ENCODE measurements at places on chromosomes 4 and X.

DNA sequence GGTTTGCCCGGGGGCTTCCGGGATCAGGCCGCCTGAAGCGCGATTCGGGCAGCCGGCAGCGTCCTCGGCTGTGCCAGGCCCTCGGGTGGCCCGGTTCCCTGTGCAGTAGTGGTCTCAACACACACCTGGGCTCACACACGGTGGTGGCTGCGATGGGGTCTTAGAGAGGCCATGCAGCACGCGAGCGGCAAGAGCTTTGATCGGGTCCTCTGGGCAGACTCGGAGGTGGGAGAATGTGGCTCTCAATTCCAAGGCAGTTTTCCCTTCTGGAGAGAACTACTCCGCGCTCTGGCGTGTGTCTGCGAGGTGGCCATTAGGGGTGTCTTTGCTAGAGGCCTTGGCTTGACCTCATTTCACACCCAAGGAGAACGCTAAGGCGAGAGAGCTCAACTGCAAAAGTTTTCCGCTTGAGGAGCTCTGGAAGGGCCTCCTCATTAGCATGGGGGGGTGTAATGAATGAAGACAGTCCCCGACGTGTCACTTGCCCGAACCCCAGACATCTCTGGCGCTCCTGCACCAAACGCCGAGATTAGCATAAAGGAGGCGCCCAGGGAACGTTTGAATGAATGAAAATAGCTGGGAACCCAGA, 771 bp upstream of the RBPJ start:
- DNase-seq: peak; percentile 46

DNA sequence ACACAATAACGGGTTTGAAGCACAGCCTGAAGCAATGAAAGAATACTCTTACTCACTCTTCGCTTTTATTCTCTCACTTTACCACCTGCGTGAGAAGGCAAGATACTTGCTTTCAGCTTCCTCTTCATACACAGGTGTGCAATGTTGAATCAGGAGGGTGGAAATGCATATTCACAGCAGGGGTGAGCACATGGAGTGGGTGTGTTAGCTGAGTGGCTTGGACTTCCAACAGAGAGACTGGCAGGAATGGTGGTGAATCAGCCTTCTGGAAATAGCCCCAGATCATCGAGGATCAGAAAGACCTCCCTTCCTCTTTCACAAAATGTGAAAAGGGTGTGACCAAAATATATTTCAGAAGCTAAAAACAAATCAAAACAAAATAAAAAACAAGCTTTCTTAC, 521.2 kb downstream of the STIM2 start:
- DNase-seq: no peak

- no peak for DNase-seq
Measured at GRCh38 chrX:121496966-121497365, 449.6 kb downstream of the GLUD2 start.

DNA sequence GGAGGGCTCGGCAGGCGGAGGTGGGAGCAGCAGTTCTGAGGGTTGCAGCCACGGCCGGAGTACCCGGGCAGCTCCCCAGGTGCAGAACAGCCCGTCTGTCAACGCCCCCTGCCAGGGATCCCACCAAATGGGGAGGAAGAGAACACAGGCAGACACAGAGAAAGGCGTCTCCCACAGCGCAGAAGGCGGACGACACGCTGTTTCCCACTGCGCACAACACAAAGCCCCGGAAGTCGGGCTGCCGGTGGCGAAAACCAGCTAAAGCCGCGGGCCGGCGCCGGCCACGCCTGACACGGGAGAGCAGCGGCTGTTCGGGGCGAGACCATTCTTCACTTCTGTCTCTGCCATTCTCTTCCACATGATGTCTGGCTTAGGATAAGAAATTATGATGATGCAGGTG, 31.6 kb downstream of the CTBP1 start:
- no peak for DNase-seq

DNA sequence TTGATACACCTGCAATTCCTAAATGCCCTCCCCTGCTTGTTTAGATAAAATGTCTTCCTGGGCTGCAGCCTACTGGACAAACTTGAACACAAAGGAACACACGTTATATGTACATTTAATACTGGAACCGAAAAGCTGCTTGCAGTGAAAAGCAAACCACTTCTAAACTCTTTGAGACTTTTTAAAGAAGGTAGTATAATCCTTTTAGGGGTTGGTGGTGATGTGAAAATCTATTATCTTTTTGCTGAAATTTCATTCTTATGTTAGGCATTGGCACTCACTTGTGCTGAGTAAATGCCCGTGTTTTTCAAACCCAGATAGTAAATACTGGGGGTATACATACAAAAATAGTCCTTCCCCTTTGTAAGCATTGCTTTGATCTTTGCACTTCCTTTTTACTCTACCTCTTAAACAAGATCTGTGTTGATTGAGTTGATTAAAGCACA, 2.2 kb downstream of the NFKB1 start:
- no peak for DNase-seq

DNA sequence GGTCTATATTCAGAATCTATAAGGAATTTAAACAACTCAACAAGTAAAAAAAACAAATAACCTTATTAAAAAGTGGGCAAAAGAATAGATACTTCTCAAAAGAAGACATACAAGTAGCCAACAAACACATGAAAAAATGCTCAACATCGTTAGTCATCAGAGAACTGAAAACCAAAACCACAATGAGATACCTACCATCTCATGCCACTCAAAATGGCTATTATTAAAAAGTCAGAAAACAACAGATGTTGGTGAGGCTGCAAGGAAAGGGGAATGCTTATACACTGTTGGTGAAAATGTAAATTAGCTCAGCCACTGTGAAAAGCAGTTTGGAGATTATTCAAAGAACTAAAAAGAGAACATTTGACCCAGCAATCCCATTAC, 201.6 kb downstream of the QDPR start:
- DNase-seq: no peak

DNA sequence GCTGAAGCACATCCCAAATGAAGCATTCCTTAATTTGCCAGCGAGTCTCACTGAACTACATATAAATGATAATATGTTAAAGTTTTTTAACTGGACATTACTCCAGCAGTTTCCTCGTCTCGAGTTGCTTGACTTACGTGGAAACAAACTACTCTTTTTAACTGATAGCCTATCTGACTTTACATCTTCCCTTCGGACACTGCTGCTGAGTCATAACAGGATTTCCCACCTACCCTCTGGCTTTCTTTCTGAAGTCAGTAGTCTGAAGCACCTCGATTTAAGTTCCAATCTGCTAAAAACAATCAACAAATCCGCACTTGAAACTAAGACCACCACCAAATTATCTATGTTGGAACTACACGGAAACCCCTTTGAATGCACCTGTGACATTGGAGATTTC, 14.6 kb downstream of the TLR8 start:
- no peak for DNase-seq

- no peak for DNase-seq
Measured at GRCh38 chrX:3807906-3808305, 94.5 kb upstream of the PRKX start.

GRCh38 chr4:6788123-6788522, 5.6 kb downstream of the KIAA0232 start:
- no peak for DNase-seq

DNA sequence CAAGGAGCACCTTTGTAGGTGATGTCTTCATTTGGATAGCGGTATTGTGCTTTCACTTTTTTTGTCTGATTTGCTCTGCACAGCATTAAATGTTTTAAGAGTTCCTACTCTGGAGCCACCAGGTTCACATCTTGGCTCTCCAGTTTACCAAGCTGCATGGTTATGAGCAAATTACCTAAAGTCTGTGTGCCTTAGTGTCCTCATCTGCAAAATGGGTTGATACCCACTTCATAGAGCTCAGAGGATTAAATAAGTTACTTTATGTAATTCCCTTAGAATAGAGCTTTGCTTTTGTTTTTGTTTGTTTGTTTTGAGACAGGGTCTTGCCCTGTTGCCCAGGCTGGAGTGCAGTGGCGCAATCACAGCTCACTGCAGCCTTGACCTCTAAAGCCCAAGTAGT, 58.2 kb downstream of the UBE2K start:
- no peak for DNase-seq

- DNase-seq: no peak
Measured at GRCh38 chrX:42818151-42818921, 40.4 kb upstream of the PPP1R2C start.

- no peak for DNase-seq
Measured at GRCh38 chr4:40199999-40200874, 3.4 kb downstream of the RHOH start.

All from GM12892 (cell line).